H4 (cell line): ENCODE measurements at places on chromosomes 2 and 18. TPM values are rescaled to one million over a fixed set of nuclear protein-coding genes. Genes with fewer than 3 reads are reported as not detected.

TMEM37 gene
- 1.5 and 1.9 TPM in 2 replicates for total RNA-seq

GRCh38 chr18:58562999-58563667, 65.8 kb downstream of the ALPK2 start:
- no peak for DNase-seq

DPP4 gene
- total RNA-seq: not detected in 2 replicates

- DNase-seq: no peak
Measured at GRCh38 chr2:241649404-241649803, 11.9 kb downstream of the ATG4B start.

- no peak for DNase-seq
Measured at GRCh38 chr2:145352484-145352883, 832.6 kb upstream of the ZEB2 start.

- DNase-seq: peak; percentile 9
Measured at GRCh38 chr18:49274188-49274714, 186.2 kb downstream of the DYM start.

UGT1A3 gene
- not detected in 2 replicates for total RNA-seq

MYL1 gene
- total RNA-seq: not detected in 2 replicates

FHL2 gene
- 163 and 195 TPM in 2 replicates for total RNA-seq

ACAA2 gene
- 92.2 and 104 TPM in 2 replicates for total RNA-seq

- DNase-seq: no peak
Measured at GRCh38 chr18:10378688-10379420, 75.6 kb upstream of the APCDD1 start.

DNA sequence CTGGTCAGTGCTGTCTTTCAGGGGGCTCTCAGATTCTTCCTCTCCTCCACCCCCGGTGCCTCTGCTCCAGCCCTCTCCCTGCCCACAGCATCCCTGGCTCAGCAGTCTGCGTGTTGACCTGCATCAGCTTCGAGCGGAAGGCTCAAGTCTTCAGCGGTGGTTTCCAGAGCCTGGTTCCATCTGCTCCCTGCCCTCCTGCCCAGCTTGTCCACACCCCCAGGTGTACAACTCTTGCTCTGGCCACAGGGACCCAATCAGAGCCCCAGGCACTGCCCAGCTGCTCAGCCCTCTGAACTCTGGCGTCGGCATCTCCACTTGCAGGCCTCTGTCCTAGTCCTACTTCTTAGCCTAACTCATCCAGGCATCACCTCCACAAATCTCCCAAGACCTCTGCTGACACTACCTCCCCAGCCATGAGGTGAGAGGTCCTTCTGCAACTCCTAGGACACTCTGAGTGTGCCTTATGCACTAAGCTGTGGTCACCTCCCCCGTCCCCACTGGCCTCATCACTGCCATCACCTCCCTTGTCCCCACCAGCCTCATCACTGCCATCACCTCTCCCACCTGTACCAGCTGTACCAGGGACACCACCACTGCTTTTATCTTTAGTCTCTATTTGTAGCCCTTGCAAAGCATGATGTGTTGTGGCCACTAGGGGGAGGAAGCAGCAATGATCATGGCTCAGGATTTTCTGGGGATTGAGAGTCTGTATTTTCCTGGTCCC, 60.9 kb downstream of the EDAR start:
- peak; percentile 57 for DNase-seq

GRCh38 chr18:43001821-43002220, 113.7 kb downstream of the RIT2 start:
- DNase-seq: peak; percentile 39

- no peak for DNase-seq
Measured at GRCh38 chr18:12321333-12321732, 13.3 kb downstream of the TUBB6 start.

ST6GAL2 gene
- 0.21 and 0.37 TPM in 2 replicates for total RNA-seq
